ENCODE measurements at places on chromosomes 11 and 22.
A peak's percentile ranks its signal among the peaks of the same experiment; 100 is the strongest.

- no peak for DNase-seq
Observed at GRCh38 chr11:2375341-2375853, 1.7 kb upstream of the CD81 start.

- peak; percentile 16 for DNase-seq
Observed at GRCh38 chr22:30005213-30005857, 74.9 kb upstream of the HORMAD2 start.

- no peak for DNase-seq
Observed at GRCh38 chr11:119641983-119642745, 86.8 kb downstream of the NECTIN1 start.

DNA sequence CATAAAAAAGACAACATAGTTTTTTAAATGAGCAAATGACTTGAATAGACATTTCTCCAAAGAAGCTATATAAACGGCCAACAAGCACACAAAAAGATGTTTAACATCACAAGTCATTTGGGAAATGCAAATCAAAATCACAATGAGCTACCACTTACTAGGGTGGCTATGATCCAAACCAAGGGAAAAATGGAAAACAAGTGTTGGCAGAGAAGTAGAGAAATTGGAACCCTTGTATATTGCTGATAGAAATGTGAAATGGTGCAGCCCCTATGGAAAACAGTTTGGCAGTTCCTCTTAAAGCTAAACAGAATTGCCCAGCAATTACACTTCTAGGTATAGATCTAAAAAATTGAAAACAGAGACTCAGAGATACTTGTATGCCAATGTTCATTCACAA is 29.0 kb downstream of the PAMR1 start:
- no peak for DNase-seq

DNA sequence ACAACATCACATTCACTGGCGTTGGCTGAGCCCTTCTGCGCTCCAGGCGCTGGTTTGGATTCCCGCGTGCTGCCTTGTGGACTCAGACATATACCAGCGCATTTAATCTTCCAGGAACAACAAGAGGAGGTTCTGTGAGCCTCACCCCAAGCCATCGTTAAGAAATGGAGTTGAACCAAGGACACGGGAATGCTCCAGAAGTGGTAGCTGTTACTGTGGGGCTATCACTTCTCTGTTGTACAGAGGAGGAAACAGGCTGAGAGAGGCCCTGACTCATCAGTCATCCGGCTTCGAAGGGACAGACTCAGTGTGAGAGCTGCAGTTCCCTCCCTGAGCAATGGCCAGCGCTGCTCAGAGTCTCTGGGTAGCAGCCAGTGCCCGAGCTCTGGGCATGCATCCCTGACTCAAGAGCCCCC is 291.3 kb downstream of the TBC1D22A start:
- no peak for DNase-seq

All from stimulated activated CD8-positive, alpha-beta memory T cell treated with anti-CD3 and anti-CD28 coated beads, Interleukin-2, amount 100 ng/mL, for 1 hour (primary cell).